ENCODE measurements at places on chromosomes 4 and X. TPM values are rescaled to one million over a fixed set of nuclear protein-coding genes. Genes with fewer than 3 reads are reported as not detected.

PAGE4 gene
- polyA plus RNA-seq: not detected

ACE2 gene
- polyA plus RNA-seq: 389 TPM

DCAF8L2 gene
- polyA plus RNA-seq: not detected

MAP7D2 gene
- polyA plus RNA-seq: 2.2 TPM

DNA sequence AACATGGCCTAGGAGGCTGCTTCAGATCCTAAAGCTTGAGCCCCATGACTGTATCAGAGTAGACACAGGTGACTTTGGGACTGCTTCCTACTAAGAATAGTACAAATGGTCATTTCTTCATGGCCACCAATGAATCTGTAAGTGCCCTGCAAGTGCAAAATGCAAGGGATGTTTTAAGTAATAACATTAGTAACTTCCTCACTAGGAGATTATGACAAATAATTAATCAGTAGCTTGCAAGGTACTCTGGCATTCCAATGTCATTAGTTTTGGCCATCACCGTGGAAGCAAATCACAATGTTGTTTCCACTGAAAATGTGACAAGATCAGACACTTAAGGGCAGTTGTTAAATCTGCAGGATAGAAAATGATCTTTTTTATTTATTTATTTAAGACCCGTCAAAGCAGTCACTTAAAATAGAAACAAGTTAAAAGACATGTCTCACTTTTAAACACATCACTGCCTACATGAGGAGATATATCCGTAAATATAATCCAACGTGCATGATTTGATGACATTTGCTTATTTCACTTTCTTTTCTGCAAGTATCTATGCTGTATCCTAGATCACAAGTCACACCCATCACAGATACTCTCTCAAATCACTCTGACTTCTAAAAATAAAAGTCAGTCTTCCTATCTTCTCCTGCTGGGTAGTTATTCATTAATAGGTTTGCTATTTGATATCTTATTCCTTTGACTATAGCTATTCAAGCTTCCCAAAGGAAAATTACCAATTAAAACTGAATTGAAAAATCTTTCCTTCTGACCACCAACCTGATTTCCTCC, 400.6 kb downstream of the IL15 start:
- DNase-seq: peak; percentile 2
- H3K4me1 ChIP-seq: peaks cover 5% of the 10 kb centered on the region
- no peaks in the 10 kb centered on the region for H3K27me3 ChIP-seq
- no peak overlapping the region for H3K27ac ChIP-seq
- H3K4me3 ChIP-seq: no peak overlapping the region

GRCh38 chr4:87268411-87268810, 48.0 kb upstream of the KLHL8 start:
- H3K4me3 ChIP-seq: no peak overlapping the region
- DNase-seq: no peak
- peaks cover 2% of the 10 kb centered on the region for H3K27me3 ChIP-seq
- no peaks in the 10 kb centered on the region for H3K4me1 ChIP-seq

GRCh38 chr4:119087656-119088055, 48.0 kb upstream of the MYOZ2 start:
- no peak for DNase-seq
- H3K4me1 ChIP-seq: no peaks in the 10 kb centered on the region
- no peaks in the 10 kb centered on the region for H3K27me3 ChIP-seq
